ENCODE measurements at places on chromosomes 4 and X.

GRCh38 chr4:101222156-101222845, 125.0 kb downstream of the PPP3CA start:
- no peaks in the 10 kb centered on the region for H3K27me3 ChIP-seq
- H3K36me3 ChIP-seq: no peaks in the 10 kb centered on the region
- DNase-seq: no peak
- no peak overlapping the region for H3K4me3 ChIP-seq

DNA sequence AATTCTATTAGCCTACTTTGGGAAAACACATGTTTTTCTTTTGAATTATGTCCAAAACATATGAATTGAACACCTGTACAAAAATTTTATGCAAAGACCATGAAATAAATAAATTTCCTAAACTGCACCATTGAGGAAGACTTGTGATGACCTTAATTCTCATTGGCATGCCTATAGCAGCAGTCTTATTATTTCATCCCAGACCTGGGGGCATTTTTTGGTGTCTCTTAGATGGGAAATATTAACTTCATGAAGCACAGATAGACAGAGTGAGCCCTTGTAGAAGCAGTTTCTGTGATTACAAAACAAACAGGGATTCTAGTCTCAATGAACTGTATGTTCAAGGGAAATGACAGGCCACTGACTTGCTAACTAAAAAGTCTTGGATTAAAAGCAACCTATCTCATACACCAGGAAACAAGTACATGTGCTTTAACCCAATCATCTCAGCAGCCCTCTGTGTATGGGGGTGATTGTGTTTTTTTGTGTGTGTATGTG, 32.0 kb upstream of the HPGD start:
- H3K4me1 ChIP-seq: no peaks in the 10 kb centered on the region
- H3K36me3 ChIP-seq: no peaks in the 10 kb centered on the region
- DNase-seq: no peak
- no peaks in the 10 kb centered on the region for H3K27me3 ChIP-seq
- no peak overlapping the region for H3K4me3 ChIP-seq
- no peak overlapping the region for H3K27ac ChIP-seq

DNA sequence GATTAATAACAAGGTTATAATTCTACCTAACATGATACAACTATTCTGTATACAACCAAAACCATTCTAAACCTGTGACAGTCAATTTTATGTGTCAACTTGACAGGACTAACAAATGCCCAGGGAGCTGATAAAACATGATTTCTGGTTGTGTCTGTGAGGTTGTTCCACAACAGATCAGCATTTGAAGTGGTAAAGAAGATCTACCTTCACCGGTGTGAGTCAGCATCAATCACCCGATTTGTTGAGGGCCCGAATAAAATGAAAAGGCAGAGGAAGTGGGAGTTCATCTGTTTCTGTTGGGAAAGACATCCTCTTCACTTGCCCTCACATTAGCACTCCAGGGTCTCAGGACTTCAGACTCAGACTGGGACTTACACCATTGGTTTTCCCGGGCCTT, 187.9 kb downstream of the MAB21L2 start:
- no peaks in the 10 kb centered on the region for H3K27me3 ChIP-seq
- no peak overlapping the region for H3K27ac ChIP-seq
- H3K36me3 ChIP-seq: no peaks in the 10 kb centered on the region
- no peak overlapping the region for H3K4me3 ChIP-seq
- DNase-seq: no peak

DNA sequence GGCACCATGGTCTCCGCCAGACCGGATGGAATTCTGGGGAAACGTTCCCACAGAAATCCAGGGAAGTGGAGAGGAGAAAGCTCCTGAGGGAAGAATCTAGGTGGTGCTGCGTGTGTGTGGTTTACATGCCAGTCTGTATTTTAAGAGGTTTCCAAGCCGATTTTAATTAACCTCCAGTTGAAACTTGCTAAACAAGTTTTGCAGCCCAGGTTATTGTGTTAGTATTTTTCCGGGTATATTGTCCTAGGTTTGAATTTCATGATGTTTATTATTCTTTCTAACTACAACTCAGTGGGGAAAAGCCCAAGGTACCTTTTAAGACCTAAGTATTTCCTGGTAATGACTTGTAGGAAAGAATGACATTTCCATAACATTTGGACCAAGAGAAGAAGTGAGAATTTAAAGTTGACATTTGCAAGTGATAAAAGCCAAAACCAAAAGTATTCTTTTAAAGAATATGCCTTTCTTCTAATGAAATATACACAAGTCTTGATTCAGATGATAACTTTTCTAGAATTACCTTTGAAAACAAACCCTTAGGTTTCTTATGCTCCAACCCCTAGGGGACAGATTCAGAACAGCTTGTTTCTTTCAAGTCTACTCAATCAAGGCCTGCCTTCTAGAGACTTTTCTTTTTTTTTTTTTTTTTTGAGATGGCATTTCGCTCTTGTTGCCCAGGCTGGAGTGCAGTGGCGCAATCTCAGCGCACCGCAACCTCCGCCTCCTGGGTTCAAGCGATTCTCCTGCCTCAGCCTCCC, 14.6 kb downstream of the SAT1 start:
- H3K4me3 ChIP-seq: no peak overlapping the region
- no peaks in the 10 kb centered on the region for H3K4me1 ChIP-seq
- no peak for DNase-seq
- H3K27me3 ChIP-seq: no peaks in the 10 kb centered on the region
- H3K36me3 ChIP-seq: no peaks in the 10 kb centered on the region
